ENCODE measurements at places on chromosomes 6 and 20.

- peak; percentile 57 for DNase-seq
These were observed 14.2 kb downstream of the PAX1 start for GRCh38 chr20:21719592-21720214.

DNA sequence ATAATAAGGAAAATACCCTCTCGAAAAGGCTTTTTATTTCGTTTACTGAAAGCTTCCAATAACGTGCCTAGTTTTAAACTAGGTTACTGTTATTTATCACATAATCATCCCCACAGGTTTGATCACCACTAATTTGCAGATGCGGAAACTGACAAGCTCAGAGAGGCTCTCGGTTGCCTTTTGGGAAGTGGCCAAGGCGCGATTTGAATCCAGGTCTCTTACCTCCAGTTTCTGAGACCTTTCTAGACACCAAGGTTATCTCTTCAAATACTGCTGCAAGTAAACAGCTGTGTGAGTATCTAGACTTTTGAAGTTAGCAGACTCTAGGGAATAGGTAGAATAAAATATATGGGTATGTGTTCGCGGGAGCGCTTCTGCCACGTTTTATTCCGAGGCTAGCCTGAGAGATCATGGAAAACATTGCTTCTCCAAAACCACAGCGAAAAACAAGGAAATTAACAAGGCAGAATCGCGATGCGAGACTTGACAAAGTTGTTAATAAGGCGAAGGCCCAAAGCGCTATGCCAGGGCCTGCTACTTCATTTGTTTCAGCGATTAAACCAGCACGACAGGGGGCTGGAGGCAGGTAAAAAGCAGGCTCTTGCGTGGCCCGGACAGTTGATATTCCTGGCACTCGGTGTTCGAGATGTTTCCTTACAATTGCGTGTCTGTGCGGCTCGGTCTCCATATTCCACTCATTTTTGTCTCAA is 1.8 kb upstream of the JARID2 start:
- no peak for DNase-seq

DNA sequence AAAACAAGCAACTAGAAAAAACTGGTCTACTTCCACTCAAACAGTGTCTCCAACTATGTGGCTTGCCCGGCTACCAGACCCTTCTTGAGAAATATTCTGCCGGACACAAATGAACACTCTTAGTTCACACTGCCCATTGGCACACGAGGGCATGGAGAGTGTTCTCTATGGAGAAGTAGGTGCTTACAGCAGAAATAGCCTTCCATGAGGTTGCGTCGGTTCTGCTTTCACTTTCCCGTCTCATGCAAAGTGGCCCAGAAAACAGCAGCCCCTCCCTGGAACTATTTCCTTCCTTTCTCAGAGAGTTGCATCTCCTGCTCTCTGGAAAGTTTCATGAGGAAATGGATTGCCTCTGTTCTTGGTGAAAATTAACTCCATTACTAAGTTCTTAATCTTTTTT is 9.5 kb upstream of the HLA-DOA start:
- no peak for DNase-seq

DNA sequence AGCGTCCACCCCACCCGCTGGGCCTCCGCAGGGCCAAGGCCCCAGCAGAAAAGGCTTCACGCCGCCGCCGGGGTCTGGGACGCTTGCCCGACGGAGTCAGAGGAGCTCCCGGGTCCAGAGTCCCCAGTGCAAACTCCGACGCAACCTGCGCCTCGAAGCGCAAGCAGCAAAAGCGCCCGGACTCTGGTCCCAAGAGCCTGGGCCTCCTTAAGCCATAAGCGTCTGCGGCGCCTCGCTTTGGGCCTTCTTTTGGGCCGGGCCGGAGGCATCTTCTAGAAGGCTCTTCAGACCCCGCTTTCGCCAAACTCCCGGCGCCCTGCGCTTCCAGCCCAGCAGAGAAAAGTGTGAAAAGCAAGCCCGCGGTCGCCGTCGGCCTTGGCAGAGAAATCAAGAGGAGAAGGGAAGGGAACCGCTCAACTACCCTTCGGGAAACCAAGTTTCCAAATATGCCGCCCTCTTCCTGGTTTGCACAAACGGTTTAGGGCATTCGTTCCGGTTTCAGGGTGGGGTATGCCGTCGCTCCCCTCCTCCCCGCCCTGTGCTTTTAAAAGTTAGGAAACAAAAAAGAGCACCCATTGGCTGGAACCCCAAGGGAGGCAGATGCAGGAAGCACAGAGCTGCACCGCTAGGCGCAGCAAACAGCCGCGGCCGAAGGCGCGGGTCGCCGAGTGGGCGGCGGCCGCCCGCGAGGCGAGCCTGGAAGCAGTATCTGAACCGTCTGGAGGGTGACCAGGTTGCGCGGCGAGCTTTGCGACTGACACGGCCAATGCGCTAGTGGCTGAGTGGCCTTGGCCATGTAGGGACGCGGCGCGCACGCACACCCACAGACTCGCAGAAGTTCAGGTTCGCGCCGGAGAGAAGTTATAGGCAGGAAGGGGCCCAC is 1.2 kb downstream of the TBX18 start:
- no peak for DNase-seq

GRCh38 chr20:39874049-39874893 is 814.8 kb downstream of the MAFB start:
- peak; percentile 50 for DNase-seq

DNA sequence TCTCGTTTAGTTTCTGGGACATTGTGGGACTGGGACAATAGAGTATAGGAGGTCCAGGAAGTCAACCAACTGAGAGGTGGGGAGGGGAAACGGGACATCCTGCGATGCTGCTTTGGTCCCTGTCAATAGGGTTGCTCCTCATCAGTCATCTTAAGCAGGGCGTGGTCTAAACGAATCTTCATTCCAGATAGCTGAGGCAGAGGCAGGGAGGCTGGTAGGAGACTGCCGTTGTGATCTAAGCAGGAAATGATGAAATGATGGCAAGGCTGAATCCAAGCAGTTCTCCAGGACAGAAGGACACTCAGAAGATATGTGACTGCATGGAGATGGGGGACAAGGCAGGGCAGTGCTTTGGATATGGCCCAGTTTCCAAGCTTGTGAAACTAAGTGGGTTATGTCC is 953.4 kb downstream of the KIF16B start:
- no peak for DNase-seq

GRCh38 chr6:149098700-149099276 is 218.7 kb upstream of the TAB2 start:
- DNase-seq, result no peak

DNA sequence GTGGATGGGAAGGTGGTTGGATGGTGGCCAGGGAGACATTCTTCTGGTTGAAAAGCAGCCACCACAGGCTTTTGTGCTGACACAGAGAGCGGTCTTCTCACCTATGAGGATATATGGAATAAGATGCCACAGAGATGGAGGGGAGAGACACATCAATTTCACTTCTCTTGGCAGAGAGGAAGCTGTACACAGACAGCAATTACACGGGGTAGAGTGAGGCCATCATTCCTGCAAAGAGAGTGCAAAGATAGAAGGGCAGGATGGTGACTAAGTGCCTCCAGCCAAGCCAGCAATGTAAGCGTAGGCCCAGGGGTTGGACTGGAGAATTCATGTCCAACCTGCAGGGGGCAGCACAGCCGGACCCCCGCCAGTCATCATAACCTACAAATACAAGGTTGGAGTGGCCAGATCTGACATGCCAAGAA is 56.4 kb downstream of the NRN1 start:
- DNase-seq, result no peak

DNA sequence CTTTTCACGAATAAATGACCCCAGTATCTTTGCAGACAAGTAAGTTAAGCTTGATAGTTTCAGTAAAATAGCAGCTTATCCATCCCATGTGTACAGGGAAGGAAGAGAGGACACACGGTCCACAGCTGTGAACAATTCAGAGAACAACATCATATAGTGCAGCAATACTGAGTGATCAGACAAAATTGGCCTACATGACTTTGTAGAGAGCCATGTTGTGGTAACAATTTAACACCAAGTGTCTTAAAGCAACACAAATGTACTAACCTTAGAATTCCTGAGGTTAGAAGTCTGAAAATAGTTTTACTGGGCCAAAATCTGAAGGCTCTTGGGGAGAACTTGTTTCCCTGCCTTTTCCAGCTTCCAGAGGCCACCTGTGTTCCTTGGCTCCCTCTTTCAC is 12.5 kb downstream of the FAM184A start:
- no peak for DNase-seq

- no peak for DNase-seq
These were observed 557.0 kb downstream of the HAO1 start for GRCh38 chr20:7383216-7383615.

- no peak for DNase-seq
These were observed 70.7 kb downstream of the SOBP start for GRCh38 chr6:107560657-107561056.

- no peak for DNase-seq
These were observed 11.0 kb upstream of the FILIP1 start for GRCh38 chr6:75504465-75505222.

GRCh38 chr6:43070028-43070632 is 6.0 kb upstream of the PTK7 start:
- DNase-seq, result no peak

GRCh38 chr6:138101946-138102731 is 5.1 kb downstream of the PERP start:
- DNase-seq, result no peak

- no peak for DNase-seq
These were observed 137.6 kb downstream of the IMPG1 start for GRCh38 chr6:75934643-75935472.

DNA sequence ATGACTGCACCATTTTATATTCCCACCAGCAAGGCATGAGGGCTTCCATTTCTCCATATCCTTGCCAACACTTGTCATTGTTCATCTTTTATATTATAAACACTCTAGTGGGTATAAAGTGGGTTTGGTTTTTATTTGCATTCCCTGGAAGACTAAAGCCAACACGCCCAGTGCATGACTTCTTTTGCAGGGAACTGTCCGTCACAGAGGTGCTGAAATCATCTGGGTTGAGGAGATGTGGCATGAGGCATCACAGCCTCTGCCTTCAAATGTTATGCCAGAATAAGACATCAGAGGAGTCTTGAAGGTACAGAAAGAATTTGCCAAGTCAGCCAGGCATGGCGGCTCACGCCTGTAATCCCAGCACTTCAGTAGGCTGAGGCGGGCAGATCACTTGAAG is 29.9 kb upstream of the FAM210B start:
- no peak for DNase-seq

GRCh38 chr6:3449750-3450305 is 7.0 kb downstream of the SLC22A23 start:
- no peak for DNase-seq

DNA sequence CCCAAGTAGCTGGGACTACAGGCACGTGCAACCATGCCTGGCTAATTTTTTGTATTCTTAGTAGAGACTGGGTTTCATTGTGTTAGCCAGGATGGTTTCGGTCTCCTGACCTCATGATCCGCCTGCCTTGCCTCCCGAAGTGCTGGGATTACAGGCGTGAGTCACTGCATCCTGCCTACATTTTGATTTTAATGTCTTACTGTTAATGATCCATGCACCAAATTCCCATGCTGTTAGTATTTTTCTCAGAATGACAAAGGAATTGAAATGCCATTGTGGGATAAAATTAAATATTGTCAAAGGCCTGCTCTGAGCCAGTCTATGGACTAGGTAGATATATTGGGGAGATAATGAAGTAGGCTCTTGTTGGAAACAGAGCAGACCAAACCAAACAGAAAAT is 28.2 kb downstream of the CBFA2T2 start:
- DNase-seq, result no peak

DNA sequence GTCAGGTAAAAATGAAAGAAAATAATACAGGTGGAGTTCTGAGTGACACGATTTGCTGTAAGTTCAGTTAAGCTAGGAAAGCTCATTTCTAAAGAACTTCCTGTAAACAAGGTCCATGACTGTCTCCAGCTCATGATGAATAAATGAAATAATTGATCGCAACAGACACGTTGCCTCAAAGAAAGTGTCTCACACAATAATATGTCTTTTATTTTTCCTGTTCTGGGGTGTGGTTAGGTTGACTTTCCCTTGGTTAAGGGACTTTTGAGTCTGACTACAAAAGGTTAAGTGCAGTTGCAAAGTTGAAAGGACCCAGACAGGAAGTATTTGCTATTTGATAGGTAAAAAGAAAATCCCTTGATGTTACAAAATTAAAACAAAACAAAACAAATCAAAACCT is 304.2 kb upstream of the PRDM1 start:
- DNase-seq, result no peak

DNA sequence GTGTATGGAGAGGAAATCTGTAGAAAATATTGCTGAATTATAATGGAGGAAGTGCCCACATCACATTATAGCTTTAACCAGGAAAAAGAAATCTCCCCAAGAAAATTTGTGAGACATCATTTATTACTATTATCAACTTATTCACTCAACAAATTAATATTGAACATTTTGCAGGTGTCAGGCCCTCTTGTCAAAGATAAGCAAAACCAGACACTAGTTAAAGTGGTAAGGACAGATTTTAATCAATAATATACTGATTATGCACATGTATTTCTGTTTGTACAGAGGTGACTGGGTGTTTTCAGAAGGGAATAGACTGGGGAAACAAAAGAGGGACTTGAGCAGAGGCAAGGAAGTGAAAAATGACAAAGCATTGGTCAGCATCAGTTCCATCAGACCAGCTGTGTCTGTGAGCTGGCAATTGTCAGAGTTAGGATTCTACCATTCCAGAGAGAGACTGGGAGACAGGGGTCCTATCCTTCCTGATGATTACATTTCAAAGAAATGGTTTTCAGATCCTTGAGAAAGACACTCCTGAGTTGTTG is 519.2 kb downstream of the UTRN start:
- DNase-seq, result no peak

GRCh38 chr6:8057793-8058192 is 6.4 kb downstream of the BLOC1S5 start:
- no peak for DNase-seq

GRCh38 chr20:10404023-10404628 is 29.9 kb downstream of the MKKS start:
- no peak for DNase-seq

DNA sequence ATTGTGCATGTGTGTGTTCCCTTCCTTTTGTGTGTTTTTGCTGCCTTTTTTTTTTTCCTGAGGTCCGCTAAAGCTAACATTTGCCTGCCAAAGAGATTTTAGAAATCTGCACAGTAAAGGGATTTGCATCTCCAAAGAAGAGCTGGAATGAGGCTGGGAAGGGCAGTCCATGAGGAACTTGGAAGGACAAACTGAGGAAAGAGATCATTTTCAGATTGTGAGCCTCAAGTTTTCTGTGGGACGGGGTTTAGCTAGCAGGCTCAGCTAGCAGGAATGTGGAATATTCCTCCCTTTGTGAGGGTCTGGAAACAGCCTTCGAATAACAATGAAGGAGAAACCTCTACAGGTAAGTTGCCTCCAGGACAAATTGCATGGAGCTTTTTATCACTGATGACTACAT is 3.8 kb downstream of the INSM1 start:
- DNase-seq, result no peak

GRCh38 chr6:44650495-44650894 is 263.0 kb downstream of the CDC5L start:
- DNase-seq, result no peak

GRCh38 chr20:63123331-63123741 is 92.6 kb downstream of the YTHDF1 start:
- DNase-seq, result peak; percentile 5

DNA sequence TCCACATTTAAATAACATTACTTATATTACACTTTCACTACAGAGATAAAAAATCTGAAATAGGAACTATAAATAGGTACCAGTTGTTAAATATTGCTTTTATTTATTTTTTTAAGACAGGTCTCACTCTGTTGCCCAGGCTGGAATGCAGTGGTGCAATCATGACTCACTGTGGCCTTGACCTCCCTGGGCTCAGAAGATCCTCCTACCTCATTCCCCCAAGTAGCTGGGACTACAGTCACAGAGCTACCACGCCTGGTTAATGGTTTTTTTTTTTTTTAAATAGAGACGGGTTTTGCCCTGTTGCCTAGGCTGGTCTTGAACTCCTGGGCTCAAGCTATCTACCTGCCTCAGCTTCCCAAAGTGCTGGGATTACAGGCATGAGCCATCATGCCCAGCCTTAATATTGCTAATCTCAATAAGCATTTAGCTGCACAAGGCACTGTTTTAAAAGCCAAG is 17.3 kb downstream of the EEF1E1 start:
- no peak for DNase-seq

Measured in dorsolateral prefrontal cortex (tissue), 122 donors.